Pancreas (tissue), 10 donors: ENCODE measurements at places on chromosomes 2 and 18.

DNA sequence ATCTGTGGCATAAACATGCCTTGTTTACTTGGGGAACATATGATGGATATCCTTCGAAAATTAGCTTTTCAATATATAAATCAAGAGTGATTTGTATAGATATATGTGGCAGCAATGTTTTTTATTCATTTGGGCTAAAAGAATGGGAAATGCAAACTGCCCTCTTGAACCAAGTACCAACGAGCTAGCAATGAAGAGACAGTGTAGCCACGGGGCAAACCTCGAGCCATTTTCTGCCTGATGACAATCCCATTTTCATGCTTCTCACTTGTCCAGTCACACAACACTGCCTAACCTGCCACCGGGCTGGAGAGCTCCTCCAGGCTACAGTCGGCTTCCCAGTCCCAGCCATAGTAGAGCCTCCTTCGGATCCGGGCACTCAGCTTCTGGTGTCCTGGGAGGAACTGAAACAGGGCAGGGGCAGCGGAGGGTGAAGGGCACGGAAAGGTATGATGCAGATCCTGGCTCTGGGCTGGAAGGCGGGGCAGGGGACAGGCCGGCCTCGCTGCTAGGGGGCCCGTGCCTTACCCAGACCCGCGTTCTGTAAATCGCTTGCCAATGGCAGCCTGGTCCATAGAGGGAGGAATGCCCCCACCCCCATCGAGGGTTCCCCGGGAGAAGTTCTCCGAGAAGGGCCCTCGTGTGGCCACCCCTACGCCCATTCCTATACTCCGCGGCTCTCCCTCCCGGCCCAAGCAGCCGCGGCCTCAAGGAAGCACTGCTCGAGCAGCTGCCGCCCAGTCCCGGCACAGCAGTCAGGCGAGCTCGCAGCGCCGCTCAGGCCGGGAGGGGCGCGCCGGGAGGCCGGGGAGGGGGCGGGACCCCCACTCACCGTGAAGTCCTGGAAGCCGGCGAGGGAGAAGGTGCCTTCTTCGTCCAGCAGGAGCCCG is 552 bp downstream of the CNPPD1 start:
- DNase-seq, result no peak

DNA sequence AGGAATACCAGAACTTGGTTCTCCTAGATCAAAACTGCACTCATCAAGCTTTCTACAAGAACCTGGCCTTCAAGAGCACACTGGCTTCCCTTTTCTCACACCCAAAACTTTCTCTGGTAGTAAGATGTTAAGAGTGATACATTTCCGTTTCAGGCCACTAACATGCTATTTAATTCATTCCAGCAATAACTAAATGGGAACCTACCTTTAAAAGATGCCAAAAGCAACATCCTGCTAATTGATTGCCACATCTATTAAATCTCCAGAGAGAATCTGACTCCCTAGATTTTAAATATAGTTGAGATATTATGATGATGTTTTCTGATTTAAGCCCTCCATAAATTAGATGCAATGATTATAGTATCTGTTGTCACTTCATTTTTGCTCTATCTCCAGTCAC is 71.6 kb downstream of the KCTD18 start:
- no peak for DNase-seq

DNA sequence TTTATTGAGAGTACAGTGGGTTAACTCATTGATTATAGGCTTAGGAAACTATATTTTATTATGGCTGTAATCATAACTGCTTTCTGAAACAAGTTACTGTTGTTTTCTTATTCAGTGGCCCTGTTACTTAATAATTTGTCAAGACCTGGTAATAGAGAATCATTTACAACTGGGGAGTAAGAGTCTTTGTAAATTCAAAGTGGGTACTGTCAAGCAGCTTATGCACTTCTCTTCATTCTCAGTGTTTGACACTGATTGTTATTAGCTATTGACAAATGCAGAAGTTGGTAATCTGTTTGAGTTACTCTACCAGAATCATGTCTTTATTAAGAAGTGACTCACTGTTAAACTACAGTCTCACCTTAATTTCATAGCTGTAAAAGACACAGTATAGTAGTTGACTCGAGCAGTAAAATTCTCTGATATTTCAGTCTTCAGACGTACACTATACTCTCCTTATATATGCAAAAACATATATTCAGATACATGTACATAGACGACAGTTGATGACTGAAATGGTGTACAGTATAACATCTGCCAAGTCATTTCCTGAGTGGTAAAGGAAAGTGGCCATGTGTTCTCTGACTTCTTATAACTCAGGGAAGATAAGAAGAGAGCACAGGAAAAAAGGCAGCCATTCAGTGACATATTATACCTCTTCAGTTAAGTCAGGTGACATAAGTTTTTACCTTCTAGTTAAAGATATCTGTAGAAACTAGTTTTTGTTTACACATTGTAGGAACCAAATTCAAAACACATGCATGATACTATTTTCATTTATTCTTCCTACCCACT is 36.0 kb upstream of the TTC27 start:
- no peak for DNase-seq

- DNase-seq, result no peak
Measured at GRCh38 chr2:23078784-23079434, 306.1 kb upstream of the KLHL29 start.

DNA sequence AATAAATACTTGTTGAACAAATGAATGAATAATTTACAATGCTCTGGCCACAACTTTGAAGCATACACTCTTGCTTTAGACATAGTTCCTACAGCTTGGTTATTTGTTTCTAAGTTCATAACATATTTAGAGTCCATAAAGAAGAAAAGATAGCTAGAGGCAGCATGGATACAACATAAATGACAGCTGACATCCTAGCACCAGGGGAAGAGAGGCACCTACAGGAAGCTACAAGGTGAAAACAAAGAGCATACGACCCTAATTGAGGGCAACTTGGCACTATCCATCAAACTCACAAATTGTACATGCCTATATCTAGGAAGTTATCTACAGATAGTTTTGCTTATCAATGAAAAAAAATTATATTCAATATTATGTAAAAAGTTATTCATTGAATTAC is 88.9 kb downstream of the PLEKHM3 start:
- DNase-seq, result no peak

- DNase-seq, result peak; percentile 27
Measured at GRCh38 chr2:10120877-10121574, 1.5 kb upstream of the RRM2 start.

- DNase-seq, result no peak
Measured at GRCh38 chr2:196200557-196200956, 29.2 kb upstream of the STK17B start.

- no peak for DNase-seq
Measured at GRCh38 chr2:10033251-10034006, 9.9 kb upstream of the KLF11 start.

DNA sequence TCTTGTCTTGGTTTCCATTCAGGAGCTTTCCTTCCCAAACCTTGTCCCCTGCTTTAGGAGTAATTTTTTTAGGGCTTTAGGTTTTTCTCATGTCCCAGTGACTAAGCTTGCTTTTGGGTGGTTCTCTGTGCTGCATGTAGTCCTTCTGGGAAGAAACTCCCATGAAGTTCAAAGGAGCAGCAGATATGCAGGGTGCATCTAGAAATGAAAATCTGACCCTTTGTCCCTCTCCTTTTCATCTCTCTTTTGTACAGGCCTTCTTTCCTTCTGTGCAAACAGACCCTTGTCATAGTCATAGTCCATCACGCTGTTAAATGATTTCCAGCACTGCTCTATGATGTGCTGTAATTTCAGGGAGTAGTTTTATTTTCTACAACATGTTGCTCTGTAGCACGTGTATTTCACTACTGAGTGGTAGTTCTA is 20.4 kb downstream of the FMNL2 start:
- DNase-seq, result no peak

- DNase-seq, result no peak
Measured at GRCh38 chr2:140349695-140350094, 1569.5 kb upstream of the NXPH2 start.

GRCh38 chr18:22344908-22345670 is 72.6 kb downstream of the CTAGE1 start:
- DNase-seq, result no peak

DNA sequence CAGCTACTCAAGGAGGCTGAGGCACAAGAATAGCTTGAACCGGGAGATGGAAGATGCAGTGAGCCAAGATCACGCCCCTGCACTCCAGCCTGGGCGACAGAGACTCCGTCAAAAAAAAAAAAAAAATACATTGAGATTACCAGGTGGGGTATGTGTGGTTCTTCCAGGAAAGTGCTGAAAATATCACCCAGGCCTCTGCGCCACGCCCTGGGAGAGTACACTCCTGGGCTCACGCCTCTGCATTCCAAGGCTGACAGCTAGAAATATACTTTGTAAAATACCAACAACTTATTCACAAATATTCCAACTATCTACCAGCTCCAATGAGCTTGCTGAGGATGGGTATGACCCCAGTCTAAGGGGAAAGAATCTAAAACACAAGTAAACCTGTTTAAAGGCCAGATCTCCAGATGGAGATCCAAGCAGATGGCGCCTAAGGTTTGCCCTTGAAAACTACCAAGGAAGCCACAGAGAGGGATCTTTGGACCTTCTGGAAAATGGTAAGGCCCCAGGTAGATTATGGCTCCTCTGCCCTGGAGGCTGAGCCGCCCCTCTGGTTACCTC is 21.6 kb upstream of the B3GNT7 start:
- no peak for DNase-seq

GRCh38 chr18:38688416-38688815 is 1122.8 kb upstream of the CELF4 start:
- no peak for DNase-seq

DNA sequence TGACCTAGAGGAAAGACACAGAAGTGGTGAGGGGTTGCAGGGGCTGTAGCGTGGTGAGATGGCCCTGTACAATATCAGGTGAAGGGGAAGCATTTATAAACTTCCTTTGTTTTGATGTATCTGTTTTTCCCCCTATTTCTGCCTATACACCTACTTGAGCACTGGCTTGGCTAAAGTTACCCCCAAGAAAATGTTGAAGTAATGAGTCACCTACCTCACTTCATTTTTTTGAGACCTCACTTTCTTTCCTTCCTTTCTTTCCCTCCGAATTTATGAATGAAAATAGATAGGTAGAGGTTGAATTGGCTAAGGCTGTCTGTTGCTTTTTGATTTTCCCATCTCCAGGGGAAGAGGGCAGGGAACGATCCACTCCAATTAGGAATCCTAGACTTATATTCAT is 231.1 kb upstream of the EPAS1 start:
- no peak for DNase-seq

DNA sequence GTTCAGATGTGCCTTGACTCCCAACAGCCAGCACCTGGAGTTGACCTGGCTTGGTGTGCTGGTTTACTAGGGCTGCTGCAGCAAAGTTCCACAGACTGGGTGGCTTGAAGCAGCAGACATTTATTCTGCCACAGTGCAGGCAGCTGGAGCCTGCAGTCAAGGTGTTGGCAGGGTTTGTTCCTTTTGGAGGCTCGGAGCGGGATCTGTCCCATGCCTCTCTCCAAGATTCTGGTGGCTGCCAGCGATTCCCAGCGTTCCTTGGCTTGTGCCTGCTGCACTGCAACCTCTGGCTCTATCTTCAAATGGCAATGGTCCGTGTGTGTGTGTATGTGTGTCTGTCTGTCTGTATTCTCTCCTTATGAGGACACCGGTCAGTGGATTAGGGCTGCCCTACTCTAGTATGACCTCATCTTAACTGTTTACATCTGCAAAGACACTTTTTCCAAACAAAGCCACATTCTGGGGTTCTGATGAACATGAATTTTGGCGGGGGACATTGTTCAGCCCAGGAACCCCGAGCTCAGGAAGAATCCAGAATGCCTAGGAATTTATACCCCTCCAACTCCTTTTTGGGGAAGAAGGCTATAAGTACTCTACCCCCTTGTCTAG is 44.7 kb upstream of the TMEM131 start:
- no peak for DNase-seq

DNA sequence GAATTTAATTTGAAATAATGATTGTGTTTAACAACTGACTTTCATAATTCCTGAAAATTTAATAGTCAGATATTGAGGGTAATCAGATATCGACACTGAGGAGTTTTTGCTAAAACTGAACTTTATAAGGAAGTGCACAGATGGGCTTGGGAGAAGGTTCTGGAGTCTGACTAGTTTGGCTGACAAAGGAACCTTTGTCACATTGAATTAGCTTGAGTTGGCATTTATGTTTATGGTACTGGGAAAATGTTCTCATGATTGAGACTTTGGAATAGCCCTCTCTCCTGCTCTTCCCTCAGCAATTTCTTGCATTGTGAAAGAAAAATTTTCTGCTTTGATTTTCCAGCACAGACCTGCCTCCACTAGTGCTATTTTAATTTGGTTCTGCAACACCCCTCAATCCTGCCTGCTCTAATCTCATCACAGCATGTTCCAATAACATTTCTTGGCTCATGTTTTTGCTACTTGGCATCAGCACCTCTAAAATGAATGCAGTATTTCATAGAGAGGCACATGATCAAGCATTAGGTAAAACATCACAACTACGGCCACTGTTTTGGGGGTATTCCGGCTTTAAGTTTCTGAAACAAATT is 133.9 kb upstream of the FSHR start:
- no peak for DNase-seq

- DNase-seq, result no peak
Measured at GRCh38 chr18:76546088-76546435, 51.0 kb upstream of the ZNF516 start.

- no peak for DNase-seq
Measured at GRCh38 chr18:62596145-62597005, 73.5 kb downstream of the ZCCHC2 start.

DNA sequence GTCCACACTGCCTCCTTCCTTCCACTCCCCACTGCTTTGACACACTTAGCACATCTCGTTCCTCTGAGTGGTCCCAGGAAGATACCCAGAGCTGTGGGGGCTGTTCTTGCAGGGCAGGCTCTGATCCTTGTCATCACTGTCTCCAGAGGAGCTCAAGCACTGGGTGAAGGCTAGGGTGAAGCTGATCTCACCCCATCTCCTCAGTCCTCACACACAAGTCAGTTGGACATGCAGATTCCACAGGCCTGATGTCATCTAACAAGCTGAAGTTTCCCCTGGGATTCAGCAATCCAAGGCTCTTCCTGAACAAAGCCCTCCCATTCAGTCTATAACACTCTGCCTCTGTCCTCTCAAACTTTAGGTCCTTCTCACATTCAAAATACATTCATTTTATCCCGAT is 90.6 kb upstream of the RAB6C start:
- no peak for DNase-seq

DNA sequence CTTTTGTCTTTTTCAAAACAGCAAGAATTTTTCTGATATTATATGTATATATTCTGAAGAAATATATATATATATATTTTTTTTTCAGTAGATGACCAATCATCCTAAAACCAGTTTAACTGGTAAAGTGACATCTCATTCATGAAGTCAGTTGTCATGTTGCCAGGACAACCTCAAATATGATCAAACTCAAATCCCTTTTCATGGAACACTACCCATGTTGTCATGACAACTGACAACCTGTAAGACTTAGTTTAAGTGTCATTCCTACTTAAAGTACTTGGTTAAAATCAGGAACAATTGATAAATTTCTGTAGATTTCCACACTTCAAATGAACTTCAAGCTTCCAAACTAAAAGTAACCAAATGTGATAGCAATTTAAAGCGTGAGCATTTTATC is 101.8 kb upstream of the ERBB4 start:
- DNase-seq, result no peak

DNA sequence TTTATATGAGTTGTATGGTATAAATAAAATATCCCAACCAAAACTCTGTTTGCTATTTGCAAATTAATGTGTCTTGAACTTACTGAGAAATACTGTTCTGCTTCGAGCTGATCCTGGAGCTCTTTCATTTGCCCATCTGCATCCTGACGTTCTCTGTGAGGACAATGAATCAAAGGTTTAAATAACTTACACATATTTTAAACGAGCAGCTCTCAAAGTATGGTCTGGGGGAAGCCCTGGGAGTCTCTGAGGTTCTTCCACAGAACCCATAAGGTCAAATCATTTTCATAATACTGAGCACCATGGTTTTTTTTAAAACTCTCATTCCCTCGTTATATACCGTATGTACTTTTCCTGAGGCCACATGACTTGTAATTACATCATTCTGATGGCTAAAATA is 46.7 kb downstream of the SLC66A3 start:
- no peak for DNase-seq
